ENCODE measurements at places on chromosomes 5 and 9. TPM values are rescaled to one million over a fixed set of nuclear protein-coding genes. Genes with fewer than 3 reads are reported as not detected.
A peak's percentile ranks its signal among the peaks of the same experiment; 100 is the strongest.

DNA sequence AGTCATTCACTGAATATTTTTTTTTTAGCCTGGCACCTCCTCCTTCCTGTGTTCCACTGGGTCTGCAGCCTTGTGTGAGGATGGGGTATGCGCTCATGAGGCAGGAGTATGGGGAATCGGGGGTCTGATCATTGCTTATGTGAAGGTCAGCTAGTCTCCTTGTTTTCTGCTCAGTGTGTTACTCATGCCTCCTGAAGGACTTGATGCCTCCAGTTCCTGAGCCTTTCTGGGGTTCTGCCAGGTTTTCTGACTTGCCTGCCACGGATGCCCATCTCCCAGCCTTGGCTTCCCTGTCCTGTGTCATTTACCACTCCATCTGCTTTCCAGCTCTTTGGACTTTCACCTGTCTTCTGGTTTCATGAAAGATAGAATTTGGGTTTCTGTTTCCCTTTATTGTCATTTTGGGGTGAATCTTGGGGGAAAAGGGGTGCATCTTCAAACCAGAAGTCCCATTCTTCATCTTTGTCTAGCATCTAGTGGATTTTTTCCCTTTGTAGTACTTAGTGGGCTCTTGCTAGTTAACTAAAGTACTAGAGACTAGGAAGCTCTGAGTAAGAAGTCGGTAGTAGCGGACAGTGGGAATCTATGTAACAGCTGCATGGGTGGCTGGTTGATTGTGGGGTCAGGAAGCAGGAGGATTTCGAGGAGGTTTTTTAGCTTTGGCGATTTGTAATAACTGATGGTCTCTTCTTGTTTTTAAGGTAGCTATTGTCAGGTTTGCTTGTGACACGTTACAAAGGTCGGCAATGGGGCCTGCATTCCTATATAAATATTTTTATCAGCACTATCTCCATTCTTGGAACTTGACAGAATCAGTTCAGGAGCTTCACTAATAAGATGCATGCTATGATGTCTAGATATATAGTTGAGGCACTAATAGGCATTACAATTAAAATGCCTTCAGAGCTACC, 8.2 kb downstream of the OTULIN start:
- no peak for DNase-seq

Gene POC5
- total RNA-seq, result 9.1 TPM

- no peak for DNase-seq
Observed at GRCh38 chr9:78291240-78291925, 5.5 kb upstream of the PSAT1 start.

DNA sequence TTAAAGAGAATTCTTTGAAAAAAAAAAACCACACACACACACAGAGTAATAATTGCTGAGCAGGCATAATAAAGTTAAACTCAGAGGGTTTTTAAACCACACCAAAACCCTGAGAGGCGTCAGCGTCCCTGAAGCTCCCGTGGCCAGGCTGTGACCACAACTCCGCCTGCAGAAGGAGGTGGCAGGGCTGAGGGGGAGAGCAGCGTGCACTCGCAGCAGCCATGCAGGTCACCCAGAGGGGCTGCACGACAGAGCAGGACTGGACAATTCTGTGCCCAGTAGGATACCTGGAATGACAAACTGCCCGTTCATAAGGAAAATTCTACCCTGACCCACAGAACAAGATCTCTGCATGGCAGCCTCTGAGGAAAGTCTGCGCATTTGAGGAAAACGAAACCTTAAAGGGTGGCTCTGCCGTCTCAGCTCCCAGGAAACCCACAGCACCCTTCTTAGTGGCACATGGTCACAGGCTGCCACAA, 44.0 kb downstream of the ROR2 start:
- no peak for DNase-seq

DNA sequence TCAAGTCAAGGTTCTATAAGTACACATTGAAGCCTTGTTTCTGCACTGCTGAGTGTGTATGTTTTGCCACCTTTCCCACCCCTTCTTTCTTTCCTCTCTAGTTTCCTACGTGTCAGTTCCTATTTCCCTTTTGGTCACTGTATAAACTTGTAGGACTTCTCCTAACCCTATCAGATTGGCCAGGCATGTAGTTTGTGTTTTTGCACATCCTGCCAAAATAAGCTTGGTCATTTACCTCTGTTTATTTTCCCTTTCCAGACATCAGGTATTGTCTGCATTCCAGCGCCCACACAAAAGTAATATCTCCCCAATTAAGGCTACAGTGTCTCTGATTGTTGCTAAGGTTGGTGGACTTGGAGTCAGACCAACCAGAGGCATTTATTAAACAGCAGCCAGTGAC, 252.9 kb upstream of the MPDZ start:
- DNase-seq, result no peak

Gene SNX24
- 30.2 TPM for total RNA-seq

GRCh38 chr5:177295924-177296323, 7.6 kb downstream of the RAB24 start:
- DNase-seq, result no peak

DNA sequence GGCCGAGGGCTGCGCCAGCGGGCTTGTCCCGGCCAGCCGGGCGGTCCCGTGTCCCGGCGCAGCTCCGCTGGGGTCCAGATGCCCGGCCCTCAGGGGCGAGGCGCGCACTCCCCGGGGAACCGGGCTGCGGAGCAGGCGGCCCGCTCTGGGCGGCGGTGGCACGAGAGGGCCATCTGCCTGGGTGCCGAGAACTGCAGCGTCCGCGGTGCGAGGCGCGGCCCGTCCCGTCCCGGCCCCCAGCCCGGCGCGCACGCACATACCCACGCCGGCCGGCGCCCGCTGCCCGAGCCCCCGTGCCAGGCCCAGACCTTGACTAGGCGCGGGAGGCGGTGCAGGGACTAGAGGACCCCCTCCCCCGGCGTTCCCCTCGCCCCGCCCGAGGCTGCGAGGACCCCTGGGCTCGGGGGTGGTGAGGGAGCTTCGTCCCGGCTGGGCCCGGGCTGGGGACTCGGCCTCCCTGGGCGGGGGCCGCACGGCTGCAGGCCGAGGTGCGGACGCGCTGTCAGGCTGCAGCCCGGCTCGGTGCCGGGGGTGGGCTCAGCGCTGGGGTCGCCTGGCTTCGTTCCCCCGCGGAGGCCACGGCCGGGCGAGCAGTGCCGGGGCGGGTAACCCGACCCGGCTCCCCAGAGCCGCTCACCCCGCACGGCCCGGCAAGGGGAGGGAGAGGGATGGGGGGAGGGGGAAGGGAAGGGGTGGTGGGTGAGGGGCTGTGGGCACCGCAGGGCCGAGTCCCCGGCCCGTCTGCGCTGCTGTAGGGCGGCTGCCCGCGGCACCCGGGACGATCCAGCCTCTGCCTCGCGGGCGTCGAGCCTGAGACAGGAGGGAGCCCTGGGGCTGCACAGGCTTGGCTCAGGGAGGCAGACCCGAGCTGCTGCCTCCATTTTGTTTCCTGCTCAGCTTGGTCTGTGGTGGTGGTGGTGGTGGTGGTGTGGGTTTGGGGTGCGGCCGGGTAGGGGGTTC, 1.2 kb upstream of the NSD1 start:
- peak; percentile 66 for DNase-seq

DNA sequence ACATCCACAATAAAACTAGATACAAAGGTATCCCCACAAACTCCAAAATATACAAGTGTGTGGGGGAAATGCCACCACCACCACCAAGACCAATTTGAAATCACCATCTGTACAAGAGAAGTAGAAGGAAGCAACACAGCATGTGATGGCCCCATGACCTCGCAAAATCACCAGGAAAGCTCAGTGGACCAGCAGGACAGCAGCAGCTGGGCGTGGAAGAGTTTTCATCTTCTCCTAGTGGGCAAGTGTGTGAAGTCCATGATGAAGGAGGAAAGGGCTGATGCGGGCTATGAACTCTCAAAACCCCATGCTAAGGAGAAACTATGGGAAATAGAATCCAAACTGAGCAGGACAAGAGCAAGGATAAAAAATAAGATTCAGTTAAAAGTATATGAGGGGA, 58.1 kb downstream of the GOLPH3 start:
- DNase-seq, result no peak

Gene PAEP
- not detected for total RNA-seq

GRCh38 chr5:14155075-14155474, 11.9 kb downstream of the TRIO start:
- DNase-seq, result no peak

Gene PDGFRB
- 120 TPM for total RNA-seq

DNA sequence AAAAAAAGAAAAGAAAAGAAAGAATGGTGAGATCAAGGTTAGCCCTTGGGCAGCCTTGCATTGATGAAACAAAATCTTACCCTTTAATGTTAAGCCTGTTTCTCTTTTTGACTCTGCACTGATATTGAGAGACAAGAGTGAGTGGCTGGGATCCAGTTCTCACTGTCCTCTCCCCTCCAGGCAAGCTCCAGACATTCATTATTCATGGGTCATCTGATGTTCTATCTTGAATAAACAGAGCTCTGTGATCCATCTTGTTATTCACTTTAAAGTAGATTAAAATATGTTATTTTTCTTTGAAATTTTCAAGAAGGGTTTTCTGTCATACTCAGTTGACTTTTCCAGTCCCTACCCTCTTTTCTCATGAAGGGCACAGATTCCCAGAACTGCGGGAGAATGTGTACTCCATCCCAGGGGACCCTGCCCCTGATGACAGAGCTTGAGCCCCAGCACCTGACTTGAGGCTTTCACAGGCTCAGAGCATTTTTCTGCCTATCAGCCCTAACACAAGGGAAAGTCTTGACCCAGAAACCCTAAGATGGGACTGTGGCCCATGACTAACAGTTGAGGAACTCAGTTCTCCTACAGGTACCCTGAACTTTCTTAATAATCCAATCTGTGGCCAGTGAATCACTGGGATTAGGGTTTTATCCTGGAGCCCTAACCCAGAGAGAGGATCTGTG, 24.1 kb downstream of the ACTL7B start:
- DNase-seq, result no peak

GRCh38 chr5:171418982-171419687, at the start of gene FGF18:
TSS of gene FGF18 (plus strand) at chr5:171419647. CDS start at chr5:171420200, 553 bp downstream.
- peak; percentile 79 for DNase-seq

GRCh38 chr9:127546125-127546832, 65.8 kb upstream of the STXBP1 start:
- DNase-seq, result no peak

GRCh38 chr5:159786901-159787691, 129.2 kb upstream of the ADRA1B start:
- peak; percentile 67 for DNase-seq

Gene RMRP
- 30,828 TPM for total RNA-seq

DNA sequence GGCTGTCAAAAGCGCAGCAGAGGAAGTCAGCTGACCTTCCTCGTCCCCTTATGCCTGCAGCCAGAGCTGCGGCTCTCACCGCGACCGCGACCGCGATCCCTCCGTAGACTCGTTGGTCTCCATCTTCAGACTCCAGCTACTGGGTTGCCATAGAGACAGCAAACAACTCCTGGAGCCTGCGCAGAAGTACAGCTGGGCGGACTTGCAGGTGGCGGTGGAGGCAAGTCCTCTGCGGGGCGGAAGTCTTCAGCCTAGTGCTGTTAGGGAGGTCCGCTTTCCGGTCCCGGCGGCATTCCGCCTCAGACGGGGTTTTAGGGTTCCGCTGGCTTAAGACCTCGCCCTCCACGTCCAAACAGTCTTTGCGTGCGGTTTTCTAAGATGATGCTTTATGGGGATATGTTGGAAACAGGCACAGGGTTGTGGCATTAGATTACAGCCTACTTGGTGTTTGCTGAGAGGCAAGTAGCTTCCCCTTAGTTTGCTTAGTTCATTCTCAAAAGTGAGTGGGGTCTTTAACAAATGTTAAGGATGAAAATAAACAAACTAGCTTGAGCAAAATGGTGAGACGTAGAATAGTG, at the start of gene SPAG8:
Gene SPAG8 (minus strand): TSS at position 238 of the 578 bp plus-strand sequence. CDS start 115 bp downstream, at position 123.
- DNase-seq, result peak; percentile 96

- no peak for DNase-seq
Observed at GRCh38 chr5:107329850-107330249, 340.9 kb downstream of the EFNA5 start.

DNA sequence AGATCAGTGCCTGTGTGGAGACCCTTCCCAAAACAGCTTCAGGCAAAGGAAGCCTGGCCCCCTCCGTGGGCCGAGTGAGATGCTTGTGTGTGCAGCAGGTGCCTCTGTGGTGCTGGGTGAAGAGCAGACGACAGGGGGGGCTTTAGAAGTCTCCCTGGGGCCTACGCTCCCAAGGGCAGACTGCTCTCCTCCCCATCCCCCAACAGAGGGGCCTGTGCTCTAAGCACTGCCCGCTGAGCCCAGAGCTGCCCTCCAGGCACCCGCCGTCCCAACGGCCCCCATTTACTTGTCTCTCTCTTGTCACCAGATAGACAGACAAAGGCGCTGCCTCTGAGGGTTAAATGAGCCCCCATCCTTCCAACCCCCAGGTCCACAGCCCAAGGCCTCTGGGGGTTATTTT, 2.7 kb upstream of the LHX3 start:
- DNase-seq, result no peak

- DNase-seq, result no peak
Observed at GRCh38 chr9:13035822-13036221, 243.7 kb downstream of the MPDZ start.

GRCh38 chr5:97208714-97209113, 25.7 kb upstream of the RIOK2 start:
- no peak for DNase-seq

DNA sequence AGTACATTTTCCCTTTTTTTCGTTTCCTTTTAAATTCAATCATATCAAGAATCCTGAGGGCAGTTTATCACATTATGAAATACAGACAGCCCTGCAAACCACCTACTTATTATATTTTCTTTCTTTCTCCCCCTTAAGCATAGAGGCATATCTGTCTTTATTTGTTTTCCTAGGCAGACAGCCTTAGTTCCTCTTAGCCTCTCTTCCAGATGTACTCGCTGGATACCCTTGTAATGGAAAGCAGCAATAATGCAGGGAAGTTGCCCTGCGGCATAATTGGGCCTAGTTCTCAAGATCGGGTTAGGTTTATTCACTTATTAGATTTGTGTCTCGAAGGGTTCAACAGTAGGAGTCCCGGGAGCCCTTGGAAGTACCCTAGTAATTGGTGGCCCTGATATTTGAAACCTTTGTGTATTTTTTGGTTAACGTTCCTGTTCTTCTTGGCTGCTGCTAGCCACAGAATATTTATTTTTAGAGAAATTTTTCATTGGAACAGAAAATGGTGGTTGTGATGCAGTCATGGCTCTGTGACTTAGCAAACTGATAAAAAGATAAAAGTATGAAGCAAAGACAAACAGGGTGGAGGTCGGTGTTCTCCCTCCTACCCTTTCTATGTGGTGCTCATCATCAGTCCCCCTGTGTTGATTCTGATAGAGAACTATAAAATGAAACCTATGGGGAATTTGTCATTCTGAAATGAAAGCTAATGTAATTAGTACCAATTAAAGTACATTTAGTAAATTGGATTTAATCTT, 6.4 kb downstream of the TLE4 start:
- no peak for DNase-seq

Gene ASS1
- 96.0 TPM for total RNA-seq

GRCh38 chr5:113546703-113547183, 33.2 kb downstream of the YTHDC2 start:
- no peak for DNase-seq

- no peak for DNase-seq
Observed at GRCh38 chr9:108640230-108640629, 215.6 kb downstream of the ACTL7B start.
